Osteocyte (in vitro differentiated cells): ENCODE measurements at places on chromosomes 6 and 20.
A peak's percentile ranks its signal among the peaks of the same experiment; 100 is the strongest.

DNA sequence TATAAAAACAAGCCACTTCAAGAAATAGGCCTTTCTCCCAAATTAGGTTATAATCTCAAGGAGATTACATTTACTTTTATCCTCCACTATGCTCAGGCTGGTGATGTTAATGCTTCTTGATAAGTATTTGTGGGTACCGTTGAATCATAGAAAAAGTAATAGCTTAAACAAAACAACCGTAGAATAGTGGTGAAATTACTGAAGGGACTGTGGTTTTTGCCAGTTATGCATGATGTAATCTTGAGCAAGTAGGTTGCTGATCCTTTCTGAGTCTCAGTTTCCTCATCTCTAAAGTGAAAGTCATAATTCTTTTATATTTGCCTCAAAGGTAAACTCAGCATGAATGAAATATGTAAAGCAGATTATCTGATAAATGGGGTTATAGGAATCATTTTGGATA, 187.3 kb upstream of the JAG1 start:
- H3K27me3 ChIP-seq, result no peaks in the 10 kb centered on the region
- DNase-seq, result no peak
- peak overlapping the region; percentile 13 for H3K27ac ChIP-seq
- H3K4me1 ChIP-seq, result peaks cover 56% of the 10 kb centered on the region
- H3K36me3 ChIP-seq, result no peaks in the 10 kb centered on the region
- H3K4me3 ChIP-seq, result no peak overlapping the region

DNA sequence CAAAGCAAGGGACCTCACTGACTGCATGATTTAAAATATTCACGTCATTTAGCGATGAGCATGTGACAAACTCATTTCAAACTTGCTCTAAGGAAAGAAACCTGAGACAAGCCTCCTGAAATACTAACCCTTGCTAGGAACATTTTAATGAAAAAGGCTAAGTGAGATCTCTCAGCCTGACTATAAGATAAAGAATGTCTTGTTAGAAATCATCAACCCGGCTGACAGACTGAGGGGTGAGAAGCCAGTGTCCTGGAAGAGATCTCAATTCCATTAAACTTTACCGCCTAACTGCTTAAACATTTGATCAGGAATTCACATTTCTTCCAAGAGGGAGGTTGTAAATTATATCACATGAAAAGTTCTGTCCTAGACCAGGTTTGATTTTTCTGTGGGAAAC, 274.8 kb upstream of the EXOC2 start:
- DNase-seq, result no peak
- no peaks in the 10 kb centered on the region for H3K36me3 ChIP-seq
- H3K27me3 ChIP-seq, result peaks cover 12% of the 10 kb centered on the region
- H3K4me3 ChIP-seq, result no peak overlapping the region
- H3K4me1 ChIP-seq, result no peaks in the 10 kb centered on the region
- no peak overlapping the region for H3K27ac ChIP-seq

GRCh38 chr6:134605034-134605433, 287.1 kb upstream of the SGK1 start:
- H3K4me1 ChIP-seq, result no peaks in the 10 kb centered on the region
- no peak for DNase-seq
- peaks cover 5% of the 10 kb centered on the region for H3K36me3 ChIP-seq

- DNase-seq, result peak; percentile 93
- H3K27ac ChIP-seq, result peak overlapping the region; percentile 41
- H3K4me1 ChIP-seq, result peaks cover 23% of the 10 kb centered on the region
- peak overlapping the region; percentile 50 for H3K4me3 ChIP-seq
Measured at GRCh38 chr20:62808211-62808865, 3.7 kb downstream of the OGFR start.
